ENCODE measurements at places on chromosomes 4 and X.

GRCh38 chrX:149818652-149819051, 36.9 kb downstream of the MAGEA9 start:
- no peak for DNase-seq

DNA sequence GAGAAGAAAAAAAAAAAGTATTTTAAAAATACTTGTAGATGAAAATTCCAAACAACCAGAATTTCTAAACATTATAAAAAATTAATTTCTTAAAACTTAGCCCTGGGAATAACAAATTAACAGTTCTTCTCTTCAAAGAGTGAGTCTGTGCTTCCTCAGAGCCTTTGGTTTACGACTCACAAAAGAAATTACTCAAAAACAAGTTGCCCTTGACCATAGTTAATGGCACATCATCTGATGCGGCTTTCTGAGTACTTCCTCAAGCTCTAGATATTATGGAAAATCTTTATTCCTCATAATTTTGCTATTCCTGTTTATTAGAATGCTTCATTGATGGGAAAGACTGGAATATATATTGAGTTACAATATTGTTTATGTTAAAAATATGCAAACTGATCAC, 23.7 kb downstream of the TAPT1 start:
- no peak for DNase-seq

- no peak for DNase-seq
These were observed 126.9 kb downstream of the CPZ start for GRCh38 chr4:8719421-8719820.

- no peak for DNase-seq
These were observed 135.8 kb upstream of the FRG1 start for GRCh38 chr4:189804894-189805293.

DNA sequence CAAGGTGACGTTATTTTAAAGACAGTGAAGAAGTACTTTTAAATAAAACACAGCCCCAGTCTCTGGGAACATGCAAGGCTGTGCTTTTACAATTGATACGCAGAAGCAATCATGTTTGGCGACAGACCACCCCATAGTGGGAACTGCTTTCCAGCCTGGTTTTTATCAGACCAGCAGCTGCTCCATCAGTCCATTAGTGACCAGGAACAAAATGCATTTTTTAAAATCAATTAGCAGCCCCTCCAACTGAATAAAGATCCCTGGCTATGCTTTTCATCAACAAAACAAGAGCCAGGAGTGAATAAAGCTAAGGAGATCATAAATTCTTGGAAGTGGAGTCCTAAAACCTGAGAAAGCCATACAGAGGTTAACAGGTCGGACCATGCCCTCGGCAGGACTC, 153.0 kb upstream of the TENM3 start:
- DNase-seq, result no peak

DNA sequence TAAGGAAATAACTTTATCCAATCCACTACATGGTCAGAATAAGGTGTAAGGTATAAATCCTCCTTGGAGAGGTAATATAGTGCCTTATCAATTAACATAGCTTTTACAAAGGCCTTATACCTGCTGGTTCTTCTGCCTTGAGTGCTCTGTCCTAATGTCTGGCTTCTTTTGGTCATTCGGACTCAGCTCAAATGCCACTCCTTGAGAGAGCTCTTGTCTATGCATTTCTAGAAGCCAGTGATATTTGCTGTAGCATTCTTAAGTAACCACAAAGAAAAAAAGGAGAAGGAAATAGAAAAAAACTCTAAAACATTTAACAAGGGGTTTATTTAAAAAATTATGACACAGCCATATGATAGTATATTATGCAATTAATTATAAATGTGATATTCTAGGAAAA, 444.8 kb upstream of the SLIT2 start:
- DNase-seq, result no peak

Data from NCI-H2227 treated with DMSO at 0.1 percent for 48 hours (cell line).